ENCODE measurements at places on chromosomes 4 and X.

DNA sequence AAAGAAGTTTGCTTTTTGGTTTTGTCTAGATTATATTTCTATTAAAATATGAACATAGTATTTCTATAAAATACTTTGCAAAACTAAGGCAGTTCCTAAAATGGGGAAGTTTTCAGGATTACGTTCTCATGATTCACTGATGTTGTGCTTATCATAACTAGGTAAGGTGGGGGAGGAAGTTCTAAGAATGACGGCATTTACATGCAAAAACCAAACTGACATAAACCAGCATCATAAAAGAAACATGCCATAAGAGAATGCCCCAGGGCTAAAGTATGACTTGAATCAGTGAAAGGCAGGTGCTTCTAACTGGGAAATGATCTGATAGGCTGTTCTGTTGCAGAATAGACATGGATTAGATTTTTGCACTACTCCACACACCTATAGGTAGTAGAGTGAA is 204.7 kb upstream of the JADE1 start:
- no peak for DNase-seq

GRCh38 chr4:41189076-41189475 is 25.3 kb downstream of the APBB2 start:
- DNase-seq, result no peak

GRCh38 chr4:32135642-32136041 is 1415.5 kb downstream of the PCDH7 start:
- no peak for DNase-seq

GRCh38 chrX:66009231-66009845 is 30.5 kb downstream of the VSIG4 start:
- no peak for DNase-seq

GRCh38 chrX:33324099-33324498 is 112.8 kb upstream of the DMD start:
- no peak for DNase-seq

GRCh38 chrX:115452251-115452650 is 108.7 kb upstream of the PLS3 start:
- DNase-seq, result no peak

DNA sequence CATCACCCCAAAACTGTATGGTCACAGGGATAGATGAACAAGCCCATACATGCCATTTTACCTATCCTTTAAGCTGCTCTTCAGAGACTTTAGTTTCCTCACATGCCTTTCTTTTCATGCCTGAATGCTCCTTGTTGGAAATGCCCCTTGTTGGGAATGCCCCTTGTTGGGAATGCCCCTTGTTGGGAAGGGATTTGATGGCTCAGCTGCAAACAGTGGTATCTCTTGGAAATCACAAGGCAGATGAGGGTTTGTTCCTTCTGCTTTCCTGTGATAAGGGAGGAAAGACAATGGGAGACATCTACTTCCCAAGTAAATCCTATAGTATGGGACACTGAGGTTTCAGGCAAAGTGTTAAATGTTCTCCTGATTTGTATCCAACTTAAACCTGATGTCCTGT is 11.5 kb downstream of the CXCL2 start:
- no peak for DNase-seq

- DNase-seq, result no peak
Measured at GRCh38 chr4:52586069-52586468, 73.0 kb downstream of the USP46 start.

DNA sequence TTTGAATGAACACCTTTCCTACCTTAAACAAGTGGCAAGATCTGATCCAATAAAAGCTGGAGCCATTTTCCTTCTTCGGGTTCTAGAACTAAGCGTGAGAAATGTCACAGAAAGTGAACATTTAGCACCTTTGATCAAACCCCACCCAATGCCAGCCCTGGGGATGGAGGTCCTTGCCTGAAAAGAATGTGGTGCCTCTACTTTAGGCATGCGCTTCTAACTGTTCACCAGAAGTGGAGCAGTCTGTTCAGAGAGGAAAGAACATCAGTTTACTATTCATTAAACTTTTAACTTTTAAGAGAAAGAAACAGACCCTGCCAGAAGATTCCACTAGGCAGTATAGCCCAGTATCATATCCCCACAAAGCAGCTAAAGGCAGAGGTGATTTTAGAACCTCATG is 75.9 kb downstream of the INTS12 start:
- DNase-seq, result no peak

GRCh38 chrX:15215366-15215765 is 54.5 kb downstream of the ASB9 start:
- no peak for DNase-seq

DNA sequence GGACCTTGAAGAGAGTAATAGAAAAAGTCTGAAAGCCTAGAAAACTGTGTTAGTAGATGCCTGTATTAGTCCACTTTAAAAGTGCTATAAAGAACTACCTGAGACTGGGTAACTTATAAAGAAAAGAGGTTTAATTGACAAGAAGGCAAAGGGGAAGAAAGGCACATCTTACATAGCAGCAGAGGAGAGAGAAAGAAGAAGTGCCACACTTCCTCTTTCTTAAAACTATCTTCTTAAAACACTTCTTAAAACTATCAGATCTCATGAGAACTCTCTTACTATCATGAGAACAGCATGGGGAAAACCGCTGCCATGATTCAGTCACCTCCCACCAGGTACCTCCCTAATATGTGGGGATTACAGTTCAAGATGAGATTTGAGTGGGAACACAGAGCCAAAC is 18.8 kb upstream of the COL25A1 start:
- DNase-seq, result no peak

DNA sequence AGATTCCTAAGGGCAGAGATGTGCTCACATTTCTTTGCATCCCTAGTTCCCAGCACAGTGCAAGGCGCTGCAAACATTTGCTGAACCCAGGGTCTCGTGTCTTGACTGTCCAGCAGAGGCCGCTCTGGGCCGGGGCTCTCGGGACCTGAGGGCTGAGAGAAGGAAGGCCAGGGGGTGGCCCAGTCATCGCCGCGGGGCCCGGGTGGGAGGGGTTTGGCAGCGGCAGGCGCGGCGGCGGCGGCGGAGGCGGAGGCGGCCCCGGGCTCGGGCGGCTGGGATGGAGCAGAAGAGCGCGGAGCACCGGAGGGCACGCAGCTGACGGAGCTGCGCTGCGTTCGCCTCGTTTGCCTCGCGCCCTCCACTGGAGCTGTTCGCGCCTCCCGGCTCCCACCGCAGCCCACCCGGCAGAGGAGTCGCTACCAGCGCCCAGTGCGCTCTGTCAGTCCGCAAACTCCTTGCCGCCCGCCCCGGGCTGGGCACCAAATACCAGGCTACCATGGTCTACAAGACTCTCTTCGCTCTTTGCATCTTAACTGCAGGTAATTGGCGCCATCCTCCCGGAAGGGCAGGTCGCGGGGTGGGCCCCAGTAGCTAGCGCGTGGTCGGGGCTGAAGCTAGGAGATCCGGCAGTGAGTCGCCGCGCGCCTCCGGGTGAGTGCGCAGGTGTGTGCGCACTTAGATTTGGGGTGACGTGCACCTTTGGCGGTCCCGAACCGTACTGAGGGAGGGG is at the start of gene PARM1:
PARM1 (plus strand) TSS at position 285 of the 730 bp plus-strand sequence; CDS start at position 497, 212 bp downstream.
- DNase-seq, result peak; percentile 34

DNA sequence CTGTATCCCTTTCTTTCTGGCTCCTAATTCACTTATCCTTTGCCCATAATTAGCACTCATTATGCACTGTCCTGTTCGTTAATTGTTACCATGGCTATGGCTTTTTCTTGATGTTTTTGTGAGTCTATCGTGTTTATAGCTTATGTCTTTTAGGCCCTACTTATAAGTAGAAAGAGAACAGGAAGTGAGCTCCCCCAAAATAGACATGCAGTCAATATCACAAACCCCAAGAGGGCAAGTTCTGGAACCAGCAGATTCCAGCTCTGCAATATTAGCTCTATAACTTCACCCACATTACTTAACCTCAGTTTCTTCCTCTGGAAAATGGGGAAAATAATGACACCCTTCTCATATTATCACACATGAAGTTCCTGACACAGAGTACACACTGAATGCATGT is 7.4 kb upstream of the HS3ST1 start:
- no peak for DNase-seq

DNA sequence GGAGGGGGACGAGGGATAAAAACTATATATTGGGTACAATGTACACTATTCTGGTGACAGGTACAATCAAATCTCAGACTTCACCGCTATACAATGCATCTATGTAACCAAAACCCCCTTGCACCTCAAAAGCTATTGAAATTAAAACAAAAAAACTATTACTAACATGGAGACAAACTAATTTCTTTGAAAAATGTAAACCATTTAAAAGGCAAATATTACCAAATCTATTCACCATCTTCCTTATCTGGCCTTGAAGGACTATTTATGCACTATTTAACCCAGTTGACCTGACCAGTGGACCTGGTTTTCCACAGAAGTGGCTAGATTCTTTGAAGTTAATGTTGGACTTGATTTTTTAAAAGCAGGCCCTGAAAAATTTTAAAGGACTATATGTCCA is 212.3 kb upstream of the RPS6KA3 start:
- no peak for DNase-seq

DNA sequence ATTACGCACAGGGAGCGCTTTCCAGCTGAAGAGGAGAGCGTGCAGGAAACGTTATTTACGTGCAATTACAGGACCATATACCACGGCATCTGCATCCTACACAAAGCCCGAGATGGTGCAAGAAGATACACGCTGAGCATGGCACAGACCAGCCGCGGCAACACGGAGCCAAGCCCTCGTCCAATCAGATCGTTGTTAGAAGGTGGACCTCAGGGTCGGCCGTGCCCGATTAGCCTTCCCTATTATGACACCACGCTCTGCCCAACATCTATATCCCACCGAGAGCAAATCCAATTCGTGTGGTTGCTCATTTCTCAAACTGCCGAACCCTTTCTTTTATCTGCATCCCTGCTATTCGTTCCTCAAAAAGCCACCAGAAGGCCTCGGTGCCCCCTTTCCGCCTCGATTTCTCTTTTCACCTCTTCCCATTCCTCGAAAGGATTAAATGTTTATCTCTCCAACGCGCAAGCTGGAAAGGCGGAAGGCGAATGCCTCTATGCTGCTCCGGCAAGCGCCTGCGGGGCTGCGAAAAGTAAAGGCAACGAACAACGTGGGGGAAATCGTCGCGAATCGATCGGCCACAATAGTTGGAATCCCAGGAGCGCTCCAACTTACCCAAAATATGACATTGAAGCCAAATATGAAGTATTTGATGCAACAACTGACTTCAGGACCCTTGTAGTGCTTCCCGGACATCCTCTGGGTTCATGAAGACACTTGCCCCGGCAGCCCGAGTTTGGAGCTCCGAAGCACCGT is 702 bp downstream of the TSPAN5 start:
- DNase-seq, result no peak

DNA sequence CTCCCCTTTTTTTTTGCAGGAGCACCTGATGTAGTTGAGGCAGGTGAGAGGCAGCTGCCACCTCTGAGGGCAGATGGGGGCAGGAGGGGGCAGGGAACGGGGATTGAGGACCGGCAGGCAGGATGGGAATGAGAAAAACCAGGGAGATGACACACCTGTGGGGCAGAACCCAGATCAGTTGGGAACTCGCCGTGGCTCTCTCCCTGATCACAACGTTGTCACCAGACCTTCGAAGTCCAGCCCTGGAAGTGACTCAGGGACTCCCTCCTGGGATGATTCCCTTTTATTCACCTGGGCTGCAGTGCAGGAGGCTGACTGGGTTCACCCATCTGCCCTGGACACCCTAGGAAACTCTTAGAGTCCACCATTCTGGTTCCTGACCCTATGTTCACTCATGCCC is 127.2 kb downstream of the MXRA5 start:
- no peak for DNase-seq

- peak; percentile 67 for DNase-seq
Measured at GRCh38 chrX:38882894-38883626, 81.8 kb downstream of the MID1IP1 start.

- DNase-seq, result no peak
Measured at GRCh38 chr4:148044912-148045352, 313.0 kb downstream of the ARHGAP10 start.

GRCh38 chrX:106263817-106264216 is 95.7 kb downstream of the PWWP3B start:
- no peak for DNase-seq

- DNase-seq, result no peak
Measured at GRCh38 chr4:79235095-79235494, 90.8 kb downstream of the NAA11 start.

GRCh38 chrX:65993915-65994460 is 45.9 kb downstream of the VSIG4 start:
- DNase-seq, result no peak

- no peak for DNase-seq
Measured at GRCh38 chr4:185217408-185217975, 8.1 kb downstream of the SNX25 start.

DNA sequence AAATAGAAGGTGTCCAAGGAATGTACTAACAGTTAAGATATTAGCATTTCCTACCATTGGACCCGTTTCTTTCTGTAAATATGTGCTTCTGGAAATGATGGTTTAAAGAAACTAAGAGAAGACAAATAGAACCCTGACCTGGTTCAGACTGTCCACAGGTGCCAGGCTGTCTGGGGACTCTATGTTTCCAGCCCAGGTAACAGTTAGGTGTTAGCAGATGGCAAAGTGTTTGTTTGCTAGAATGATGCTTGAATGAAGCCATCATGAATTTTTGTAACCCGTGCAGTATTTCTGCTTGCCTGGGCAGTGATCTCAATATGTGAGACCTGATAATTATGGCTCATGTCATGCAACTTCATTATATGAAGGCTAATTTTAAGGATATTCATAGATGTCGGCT is 87.5 kb downstream of the LRRC66 start:
- no peak for DNase-seq

DNA sequence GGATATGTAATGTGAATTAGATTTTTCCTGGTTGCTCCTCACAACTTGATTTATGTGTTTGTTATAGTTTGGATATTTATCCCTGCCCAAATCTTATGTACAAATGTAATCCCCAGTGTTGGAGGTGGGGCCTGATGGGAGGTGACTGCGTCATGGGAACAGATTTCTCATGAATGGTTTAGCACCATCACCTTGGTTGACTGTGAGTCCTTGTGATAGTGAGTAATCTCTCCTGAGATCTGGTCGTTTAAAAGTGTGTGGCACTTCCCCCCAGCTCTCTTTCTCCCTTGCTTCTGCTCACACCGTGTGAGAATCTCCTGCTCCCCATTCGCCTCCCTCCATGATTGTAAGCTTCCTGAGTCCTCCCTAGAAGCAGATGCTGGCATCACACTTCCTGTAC is 2.2 kb downstream of the MID2 start:
- no peak for DNase-seq

GRCh38 chr4:37682701-37683401 is 3.3 kb downstream of the RELL1 start:
- no peak for DNase-seq

DNA sequence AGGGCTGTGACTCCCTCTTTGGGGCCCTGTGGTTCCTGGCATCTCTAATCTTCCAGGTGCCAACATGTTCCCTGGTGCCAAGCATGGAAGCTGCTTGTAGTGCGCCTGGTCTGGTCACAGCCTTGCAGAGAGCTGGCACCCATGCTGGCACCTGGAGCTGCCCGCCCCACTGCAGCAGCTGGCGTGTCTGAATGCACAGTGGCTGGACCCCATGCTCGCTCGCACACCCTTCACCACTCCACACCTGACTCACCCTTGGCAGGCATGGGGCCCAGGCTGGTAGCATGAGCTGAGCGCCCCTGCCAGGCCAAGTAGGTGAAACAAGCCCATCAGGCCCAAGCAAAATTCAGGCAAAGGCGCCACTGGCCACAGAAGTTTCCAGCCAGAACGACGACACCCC is 119.1 kb downstream of the DNAAF6 start:
- DNase-seq, result no peak

- DNase-seq, result peak; percentile 77
Measured at GRCh38 chr4:119300101-119300978, 21.6 kb downstream of the FABP2 start.

GRCh38 chr4:91032725-91033445 is 905.7 kb downstream of the CCSER1 start:
- no peak for DNase-seq

Measured in kidney epithelial cell (primary cell).